AG09309 (cell line): ENCODE measurements at places on chromosomes 7 and 10.

DNA sequence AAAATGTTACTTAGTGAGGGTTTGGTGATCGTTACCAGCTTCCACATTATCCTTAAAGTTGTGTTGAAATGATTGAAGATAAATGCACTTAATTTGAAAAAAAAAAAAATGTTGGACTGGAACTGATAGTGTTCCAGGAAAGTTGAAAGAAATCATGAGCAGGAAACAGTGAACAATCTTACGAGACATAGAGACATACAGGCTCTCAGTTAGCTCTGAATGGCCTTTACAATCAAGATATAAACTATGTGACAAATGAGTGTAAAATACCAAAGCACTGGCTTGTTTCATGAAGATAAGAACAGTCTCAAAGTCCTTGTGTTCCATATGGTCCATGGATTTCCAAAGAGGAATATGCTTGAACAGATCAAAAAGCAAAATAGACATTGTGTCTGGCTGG is 430.1 kb upstream of the ETV1 start:
- no peak for DNase-seq

DNA sequence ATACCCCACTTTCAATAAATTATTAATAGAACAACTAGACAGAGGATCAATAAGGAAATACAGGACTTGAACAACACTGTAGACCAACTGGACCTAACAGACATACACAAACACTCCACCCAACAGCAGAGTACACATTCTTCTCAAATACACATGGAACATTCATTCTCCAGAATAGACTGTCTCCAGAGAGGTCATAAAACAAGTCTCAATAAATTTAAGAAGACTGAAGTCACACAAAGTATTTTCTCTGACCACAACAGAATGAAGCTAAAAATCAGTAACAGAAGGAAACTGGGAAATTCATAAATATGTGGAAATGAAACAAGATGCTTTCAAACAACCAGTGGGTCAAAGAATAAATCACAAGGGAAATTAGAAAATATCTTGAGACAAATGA is 119.8 kb downstream of the SMURF1 start:
- DNase-seq = no peak

- no peak for DNase-seq
Measured at GRCh38 chr7:150384406-150385301, 5.5 kb downstream of the ZNF775 start.

DNA sequence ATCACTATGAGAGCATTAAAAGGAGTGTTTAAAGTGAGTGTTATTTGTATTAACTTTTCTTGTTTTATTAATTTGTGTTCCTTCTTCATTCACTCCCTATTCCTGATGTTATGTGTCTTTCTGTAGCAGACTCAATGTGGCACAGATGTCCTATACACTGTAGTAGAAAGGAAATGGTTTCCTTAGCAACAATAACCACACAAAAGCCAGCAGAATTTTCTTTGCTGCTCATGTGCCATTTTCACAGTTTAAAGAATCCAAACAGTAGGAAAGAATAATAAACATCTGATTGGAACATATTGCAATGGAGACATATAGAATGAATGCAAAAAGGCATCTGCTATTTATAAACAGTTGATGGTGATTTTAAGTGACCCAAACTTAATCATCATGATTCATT is 763.6 kb downstream of the PHTF2 start:
- no peak for DNase-seq

GRCh38 chr10:63562391-63562790 is 41.2 kb downstream of the REEP3 start:
- no peak for DNase-seq

DNA sequence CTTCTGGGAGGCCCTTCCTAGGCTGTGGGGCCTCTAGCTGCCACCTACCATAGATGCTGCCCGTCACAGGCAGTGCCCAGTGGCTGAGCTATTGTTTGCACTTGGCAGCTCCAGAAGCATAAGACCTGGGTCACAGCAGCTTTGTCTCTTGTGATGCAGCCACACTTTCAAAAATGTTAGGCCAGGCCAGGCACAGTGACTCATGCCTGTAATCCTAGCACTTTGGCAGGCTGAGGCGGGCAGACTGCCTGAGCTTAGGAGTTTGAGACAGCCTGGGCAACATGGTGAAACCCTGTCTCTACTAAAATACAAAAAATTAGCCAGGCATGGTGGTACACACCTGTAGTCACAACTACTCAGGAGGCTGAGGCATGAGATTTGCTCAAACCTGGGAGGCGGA is 9.5 kb upstream of the KAZALD1 start:
- DNase-seq = no peak

DNA sequence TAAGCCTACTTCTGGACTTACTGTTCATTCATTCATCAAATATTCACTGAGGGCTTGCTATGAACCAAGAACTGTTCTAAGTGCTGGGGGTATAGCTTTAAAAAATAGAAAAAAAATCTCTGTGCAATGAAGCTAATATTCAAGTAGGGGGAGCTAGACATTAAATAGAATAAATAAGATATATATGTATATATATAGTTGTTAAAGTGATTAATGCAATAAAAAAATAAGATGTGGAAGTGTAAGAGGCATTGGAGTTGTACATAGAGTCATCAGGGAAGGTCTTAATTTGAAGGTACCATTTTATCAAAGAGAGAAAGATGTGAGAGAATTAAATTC is 181.2 kb upstream of the AGR3 start:
- no peak for DNase-seq

- no peak for DNase-seq
Measured at GRCh38 chr10:111821871-111822270, 361.7 kb downstream of the GPAM start.

- DNase-seq = no peak
Measured at GRCh38 chr10:34446049-34446448, 369.0 kb downstream of the PARD3 start.

GRCh38 chr10:24622781-24623301 is 100.8 kb downstream of the ARHGAP21 start:
- no peak for DNase-seq

DNA sequence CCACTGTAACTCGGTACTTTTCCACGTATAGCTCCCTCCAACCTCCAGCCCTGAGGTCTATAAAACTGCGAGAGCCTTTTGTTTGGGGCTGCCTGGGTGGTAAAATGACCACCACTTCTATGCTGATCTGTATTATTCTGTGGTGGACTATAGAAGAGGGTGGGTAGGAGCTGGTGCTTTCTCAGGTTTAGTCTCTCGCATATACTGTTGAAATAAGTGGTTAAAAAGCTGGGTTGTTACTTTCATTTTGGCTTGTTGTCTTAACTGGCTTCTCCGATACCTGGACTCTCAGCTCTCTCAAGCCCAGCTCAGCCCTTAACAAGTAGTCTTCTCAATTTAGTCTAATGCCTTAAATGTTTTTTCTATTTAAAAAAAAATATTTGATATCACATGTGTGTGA is 70.3 kb downstream of the KIF20B start:
- no peak for DNase-seq

- DNase-seq = no peak
Measured at GRCh38 chr7:88429382-88429781, 122.7 kb upstream of the STEAP4 start.

GRCh38 chr10:52615331-52615730 is 157.3 kb downstream of the MBL2 start:
- DNase-seq = no peak

GRCh38 chr10:125174360-125174759 is 14.0 kb upstream of the CTBP2 start:
- DNase-seq = no peak

DNA sequence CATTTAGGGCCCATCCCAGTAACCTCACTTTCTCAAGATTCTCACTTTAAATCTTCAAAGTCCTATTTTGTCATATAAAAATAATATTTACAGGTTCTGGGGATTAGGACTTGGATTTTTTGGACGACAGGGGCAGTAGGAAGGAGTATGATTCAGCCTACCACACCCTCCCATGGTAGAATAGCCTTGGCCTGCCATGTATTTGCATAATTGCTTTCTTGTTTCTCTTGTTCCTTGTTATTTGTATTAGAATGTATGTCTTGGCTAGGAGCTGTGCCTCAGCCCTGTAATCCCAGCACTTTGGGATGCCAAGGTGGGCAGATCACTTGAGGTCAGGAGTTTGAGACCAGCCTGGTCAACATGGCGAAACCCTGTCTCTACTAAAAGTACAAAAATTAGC is 92.5 kb downstream of the ELAPOR2 start:
- no peak for DNase-seq

- no peak for DNase-seq
Measured at GRCh38 chr10:76422769-76423168, 991.3 kb downstream of the LRMDA start.

DNA sequence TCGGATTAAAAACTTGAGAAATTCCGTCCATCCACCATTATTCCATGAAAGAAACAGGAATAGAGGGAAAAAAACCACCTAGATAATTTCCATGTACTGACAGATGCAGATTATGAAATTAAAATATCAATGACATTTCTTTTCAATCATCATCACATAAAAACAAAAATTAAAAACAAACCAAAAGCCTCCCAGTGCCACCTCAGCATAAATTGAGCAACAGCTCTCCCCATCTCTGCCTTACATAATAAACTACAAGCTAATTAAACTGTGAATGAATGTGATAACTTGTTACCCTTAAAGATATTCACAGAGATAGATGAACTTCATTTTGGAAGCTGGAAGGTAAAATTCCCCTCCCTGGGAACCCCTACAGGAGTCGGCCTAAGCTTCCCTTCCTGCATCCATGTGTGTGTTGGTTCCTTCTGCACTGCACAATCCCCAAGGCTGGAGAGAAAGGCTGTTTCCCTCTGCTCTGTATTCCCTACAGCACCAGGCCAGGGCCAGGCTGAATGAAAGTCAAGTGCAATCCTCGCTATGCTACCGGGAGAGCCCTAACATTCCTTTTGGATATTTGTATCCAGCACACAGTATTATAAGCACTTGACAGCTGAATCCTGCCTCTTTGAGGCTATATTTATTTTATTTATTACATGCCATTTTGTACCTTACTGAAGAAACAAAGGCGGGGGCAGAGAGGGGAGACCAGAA is 8.1 kb downstream of the CCDC6 start:
- DNase-seq = no peak

- DNase-seq = no peak
Measured at GRCh38 chr7:1029637-1030443, 14.5 kb upstream of the GPR146 start.

DNA sequence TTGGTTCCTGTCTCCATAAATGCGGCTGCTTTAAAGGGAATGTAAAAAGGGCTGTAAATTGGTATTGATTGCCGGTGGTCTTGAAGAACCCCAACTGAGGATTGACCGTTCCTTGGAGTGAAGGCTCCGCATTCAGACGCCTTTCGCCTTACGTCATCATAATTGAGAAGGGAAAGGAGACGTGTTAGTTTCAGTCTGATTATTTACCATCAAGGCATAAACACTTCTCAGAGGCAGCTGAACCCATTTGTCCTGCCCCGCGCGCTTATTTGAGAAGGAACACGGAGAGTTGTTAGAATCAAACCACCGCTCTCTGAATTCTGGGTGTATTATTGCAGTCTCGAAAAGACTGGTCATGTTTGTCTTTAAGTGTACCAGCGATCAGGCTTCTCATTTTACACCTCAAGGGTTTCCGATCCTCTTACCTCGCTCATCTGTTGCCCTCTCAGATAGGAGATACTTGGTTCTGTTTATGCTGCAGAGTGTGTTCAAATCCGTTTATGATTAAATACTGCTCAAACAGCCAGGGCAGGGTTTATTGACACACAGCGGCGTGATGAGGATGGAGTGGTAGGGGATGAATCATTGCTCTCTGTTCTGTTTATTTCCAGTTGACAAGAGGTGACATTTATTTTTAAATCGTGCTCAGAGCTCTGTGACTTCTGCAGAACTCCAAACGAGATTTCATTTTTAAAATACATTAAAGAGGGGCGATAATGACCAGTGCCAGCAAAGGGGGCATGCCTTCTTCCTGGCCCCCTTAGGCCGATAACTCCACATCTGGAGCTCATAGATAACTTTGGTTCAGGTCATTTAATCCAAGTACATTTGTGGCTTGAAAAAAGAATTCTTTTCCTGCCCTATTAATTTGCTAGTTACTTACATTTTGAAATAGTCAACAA is 30.4 kb downstream of the FOXK1 start:
- DNase-seq = no peak

GRCh38 chr10:7378602-7379403 is 32.0 kb downstream of the SFMBT2 start:
- DNase-seq = no peak

DNA sequence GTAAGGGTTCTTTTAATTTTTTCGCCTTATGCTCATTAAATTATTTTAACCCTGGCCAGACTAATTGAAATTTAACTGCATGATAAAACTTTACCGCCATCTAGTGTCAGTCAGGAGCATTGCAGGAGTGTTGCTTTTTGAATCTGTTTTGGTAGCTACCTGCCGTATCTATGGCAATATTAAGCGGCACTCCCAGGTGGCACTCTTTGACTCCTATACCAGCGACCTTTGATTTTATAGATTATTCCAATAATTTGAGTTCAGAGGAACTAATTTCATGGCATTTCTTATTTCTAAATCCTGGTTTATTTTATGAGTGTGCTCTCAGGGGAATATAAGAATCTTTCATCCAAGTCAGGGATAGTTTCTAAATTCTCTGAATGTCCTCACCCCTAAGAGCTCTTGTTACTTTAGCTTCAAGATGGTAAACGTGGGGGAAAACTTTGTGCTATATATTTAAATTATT is 198.9 kb downstream of the REEP3 start:
- DNase-seq = no peak

GRCh38 chr7:14936554-14936953 is 34.0 kb upstream of the DGKB start:
- peak; percentile 29 for DNase-seq

DNA sequence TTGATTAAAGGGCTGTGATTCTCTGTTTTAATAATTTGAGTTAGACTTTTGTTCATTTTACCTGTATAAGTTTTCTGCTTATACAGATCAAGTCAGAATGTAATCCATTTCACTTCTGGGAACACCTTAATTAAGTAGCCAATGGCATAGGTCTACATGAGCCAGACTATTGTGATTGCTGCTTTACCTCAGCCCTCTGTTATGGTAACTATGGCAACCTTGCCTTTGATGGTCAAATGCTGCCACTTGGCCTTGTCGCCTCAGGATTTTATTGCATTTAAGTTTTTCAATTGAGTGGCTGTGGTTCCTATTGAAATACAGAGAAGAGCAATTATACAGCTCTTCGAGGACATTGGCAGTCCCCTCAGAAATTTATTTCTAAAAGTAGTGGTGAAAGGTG is 64.3 kb upstream of the TMEM106B start:
- no peak for DNase-seq

GRCh38 chr10:52082307-52082706 is 231.8 kb upstream of the DKK1 start:
- DNase-seq = no peak

- DNase-seq = no peak
Measured at GRCh38 chr7:130333832-130334231, 10.8 kb upstream of the CPA5 start.

- no peak for DNase-seq
Measured at GRCh38 chr7:108069646-108070045, 60.5 kb downstream of the LAMB4 start.

DNA sequence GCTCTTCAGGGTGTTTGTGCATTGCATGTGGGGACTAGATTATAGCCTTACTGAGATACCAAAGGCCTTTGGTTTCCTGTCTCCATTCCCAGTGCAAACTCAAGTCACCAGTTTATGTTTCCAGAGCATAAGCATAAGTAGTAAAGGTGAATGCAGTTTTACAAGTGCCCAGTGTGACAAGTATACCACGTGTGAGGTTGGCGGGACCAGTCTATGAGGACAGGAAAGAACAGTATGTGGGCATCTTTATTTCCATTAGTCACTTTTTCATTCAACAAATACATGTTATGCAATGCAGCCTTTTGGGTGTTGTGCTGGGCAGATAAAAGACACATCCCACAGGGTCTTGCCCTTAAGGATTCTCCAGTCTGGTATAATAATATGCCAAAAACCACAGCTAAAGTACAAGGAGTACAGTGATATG is 146.5 kb downstream of the ARID5B start:
- DNase-seq = no peak

- DNase-seq = no peak
Measured at GRCh38 chr10:103492655-103493261, 747 bp upstream of the NEURL1 start.
